H1 (cell line): ENCODE measurements at places on chromosomes 11 and 22.

- DNase-seq, result no peak
These were observed 12.1 kb downstream of the SERGEF start for GRCh38 chr11:18000760-18001159.

DNA sequence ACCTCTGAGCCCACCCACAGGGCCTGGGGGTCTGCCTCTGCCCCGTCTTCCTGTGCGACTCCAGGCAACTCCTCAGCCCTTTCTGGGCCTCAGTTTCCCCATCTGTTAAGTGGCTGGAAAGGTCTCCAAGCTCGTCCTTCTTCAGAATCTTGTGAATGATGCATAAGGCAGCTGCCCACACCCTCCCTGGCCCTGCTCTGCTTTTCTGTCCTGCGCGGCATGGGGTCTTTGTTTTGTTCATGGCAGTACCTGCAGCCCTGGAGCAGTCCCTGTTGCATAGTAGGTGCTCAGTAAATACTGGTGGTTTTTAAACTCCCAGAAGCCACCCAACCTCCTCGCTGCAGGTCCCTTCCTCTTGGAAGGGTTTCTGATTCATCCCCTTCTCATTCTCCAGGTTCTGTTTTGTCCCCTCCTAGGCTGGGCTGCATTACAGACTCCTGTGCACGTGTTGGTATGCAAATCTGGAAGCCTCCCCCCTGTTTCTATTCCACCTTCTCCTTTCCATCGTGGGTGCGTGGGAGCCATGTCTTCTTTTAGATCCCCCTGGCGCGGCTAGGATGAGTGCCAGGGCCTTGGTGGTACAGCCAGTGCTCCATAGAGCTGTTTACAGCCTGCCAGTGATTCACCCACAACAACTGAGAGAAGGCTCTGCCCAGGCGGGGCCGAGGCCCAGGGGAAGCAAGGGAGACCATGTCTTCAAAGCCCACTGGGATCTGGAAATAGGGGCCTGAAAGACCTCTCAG, 19.3 kb upstream of the SYT7 start:
- peak; percentile 67 for DNase-seq

DNA sequence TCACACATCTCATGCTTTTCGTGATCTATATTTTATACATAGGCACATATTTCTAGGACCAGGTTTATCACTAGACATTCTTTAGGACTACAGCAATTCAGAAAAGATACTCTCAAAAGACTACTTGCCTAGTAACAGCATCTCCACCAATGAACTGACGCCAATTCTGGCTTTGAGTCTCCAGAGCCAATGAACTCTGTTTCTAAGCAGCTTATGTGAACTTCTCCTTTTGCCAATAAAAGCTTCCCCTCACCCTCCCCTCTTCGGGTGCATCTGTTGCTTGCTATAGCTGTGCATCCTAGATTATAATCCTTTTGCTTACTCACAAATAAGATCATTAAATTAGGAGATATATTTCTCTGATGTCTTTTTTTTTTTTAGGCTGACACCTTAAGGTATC, 11.4 kb upstream of the ANKK1 start:
- DNase-seq, result no peak

- peak; percentile 42 for DNase-seq
These were observed 84.7 kb downstream of the CDKN1C start for GRCh38 chr11:2800655-2801531.

- DNase-seq, result no peak
These were observed 24.6 kb downstream of the MB start for GRCh38 chr22:35592418-35592967.

DNA sequence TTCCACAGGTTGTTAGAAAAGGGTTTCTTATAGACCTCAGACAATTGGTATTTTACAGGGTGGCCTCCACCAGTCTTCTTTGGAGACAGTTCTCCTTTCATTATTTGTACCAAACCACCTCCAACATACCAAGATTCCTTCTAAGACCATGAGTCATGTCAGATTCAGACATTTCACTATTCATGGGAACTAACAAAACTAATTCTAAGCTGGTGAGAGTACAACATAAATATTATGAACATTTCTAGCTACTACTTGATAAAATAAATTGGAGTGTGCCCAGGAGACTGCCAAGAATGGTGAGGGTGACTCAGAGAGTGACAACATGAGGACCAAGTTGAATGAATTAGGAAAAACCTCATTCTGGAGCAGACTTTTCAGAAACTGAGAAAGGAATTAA, 494.6 kb upstream of the LRRC4C start:
- no peak for DNase-seq

GRCh38 chr11:125701858-125702621, 21.4 kb upstream of the ACRV1 start:
- no peak for DNase-seq

- DNase-seq, result no peak
These were observed 29.8 kb upstream of the TTLL12 start for GRCh38 chr22:43216738-43217137.

- no peak for DNase-seq
These were observed 195.9 kb upstream of the NCAM1 start for GRCh38 chr11:112765337-112765736.

GRCh38 chr11:7509966-7510365, 3.8 kb upstream of the PPFIBP2 start:
- DNase-seq, result no peak

DNA sequence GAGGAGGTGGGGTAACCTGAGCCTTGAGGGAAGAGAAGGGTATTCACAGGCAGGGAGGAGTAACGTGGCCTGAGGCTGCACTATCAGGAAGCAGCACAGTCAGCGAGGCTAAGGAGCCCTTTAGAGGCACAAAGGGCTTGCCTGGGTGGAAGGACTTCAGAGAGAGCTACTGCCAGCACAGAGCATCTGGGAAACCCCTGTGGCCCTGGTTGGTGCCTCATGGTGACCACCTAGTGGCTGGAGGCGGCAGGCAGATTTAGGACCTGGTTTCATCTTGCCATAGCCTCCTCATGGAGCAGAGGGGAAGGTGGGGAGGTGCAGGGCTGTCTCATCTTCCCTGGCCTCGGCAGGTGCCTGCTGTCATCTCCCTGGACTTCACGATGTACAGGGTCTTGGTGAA, 64.5 kb downstream of the MPPED1 start:
- DNase-seq, result no peak

DNA sequence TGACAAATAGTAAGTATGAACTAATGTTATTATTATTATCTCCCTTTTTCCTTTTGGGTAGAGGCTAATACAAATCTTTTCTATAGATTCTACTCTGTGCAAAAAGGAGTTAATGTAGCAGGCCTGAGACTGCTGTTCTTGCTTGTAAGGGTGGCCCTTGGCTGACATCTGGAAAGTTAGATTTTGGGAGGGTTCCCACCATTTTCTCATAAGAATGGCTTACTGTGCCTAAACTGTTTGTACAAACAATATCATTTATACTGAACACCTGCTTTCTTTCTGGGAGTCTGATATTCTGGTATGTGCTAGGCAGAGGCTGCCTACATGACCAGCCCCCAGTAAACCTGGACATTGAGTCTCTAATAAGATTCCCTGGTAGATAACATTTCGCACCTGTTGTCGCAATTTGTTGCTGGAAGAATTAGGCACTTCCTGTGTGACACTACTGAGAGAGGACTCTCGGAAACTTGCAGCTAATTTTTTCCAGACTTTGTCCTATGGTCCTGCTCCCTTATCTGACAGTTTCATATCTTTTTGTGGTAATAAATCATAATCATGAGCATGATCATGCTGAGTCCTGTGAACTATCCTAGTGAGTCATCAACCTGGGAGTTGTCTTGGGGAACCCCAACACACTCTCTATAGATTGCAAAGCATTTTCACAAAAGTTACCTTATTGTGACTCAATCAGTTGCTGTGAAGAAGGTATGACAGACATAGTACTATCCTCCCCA, 257.7 kb upstream of the CCDC90B start:
- DNase-seq, result no peak

GRCh38 chr11:104151404-104152204, 12.3 kb downstream of the PDGFD start:
- no peak for DNase-seq

GRCh38 chr11:128790196-128790595, 76.9 kb downstream of the KCNJ1 start:
- no peak for DNase-seq

- DNase-seq, result no peak
These were observed 1.8 kb downstream of the PRAME start for GRCh38 chr22:22556995-22557925.

DNA sequence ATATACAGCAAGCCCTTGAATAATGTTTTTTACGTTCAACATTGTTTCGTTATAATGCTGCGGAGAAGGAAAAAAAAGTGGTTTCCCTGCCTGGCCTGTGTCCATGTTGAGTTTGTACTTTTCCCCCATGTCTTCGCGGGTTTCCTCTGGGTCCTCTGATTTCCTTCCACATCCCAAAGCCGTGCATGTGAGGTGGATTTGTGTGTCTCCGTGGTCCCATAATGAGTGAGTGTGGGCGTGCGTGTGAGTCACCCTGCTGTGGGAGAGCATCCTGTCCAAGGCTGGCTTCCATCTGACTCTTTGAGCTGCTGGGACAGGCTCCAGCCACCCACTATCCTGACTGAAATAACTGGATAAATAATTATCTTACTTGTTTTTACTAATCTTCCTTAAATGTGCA, 29.6 kb upstream of the SNX19 start:
- DNase-seq, result no peak

GRCh38 chr11:123060277-123061000, 1.5 kb downstream of the HSPA8 start:
- no peak for DNase-seq

- DNase-seq, result peak; percentile 14
These were observed 21.2 kb upstream of the IL17RA start for GRCh38 chr22:17063411-17064106.

GRCh38 chr11:127789927-127790326, 789.4 kb upstream of the KIRREL3 start:
- no peak for DNase-seq

DNA sequence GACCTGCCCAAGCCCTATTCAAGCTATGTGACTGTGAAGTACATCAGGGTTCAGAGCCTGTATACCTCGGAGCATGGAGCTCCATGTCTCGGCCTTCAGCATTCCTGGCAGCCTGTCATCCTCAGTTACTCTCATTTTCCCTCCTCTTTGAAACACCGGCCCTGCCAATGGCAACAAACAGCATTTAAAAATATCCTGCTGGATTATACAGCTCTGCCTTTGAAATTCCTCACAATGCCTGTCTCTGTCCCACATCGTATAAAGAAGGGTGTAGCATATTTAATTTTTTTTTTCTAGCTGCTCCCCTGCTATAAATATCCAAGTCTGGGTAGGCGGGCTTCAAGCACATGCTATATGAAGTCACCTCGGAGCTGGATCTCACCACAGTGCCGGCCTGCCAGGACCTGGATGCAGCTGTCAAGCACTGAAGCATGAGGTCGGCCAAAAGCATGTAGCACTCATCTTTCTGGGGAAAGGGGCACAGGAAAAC, 11.8 kb downstream of the ABTB2 start:
- no peak for DNase-seq

DNA sequence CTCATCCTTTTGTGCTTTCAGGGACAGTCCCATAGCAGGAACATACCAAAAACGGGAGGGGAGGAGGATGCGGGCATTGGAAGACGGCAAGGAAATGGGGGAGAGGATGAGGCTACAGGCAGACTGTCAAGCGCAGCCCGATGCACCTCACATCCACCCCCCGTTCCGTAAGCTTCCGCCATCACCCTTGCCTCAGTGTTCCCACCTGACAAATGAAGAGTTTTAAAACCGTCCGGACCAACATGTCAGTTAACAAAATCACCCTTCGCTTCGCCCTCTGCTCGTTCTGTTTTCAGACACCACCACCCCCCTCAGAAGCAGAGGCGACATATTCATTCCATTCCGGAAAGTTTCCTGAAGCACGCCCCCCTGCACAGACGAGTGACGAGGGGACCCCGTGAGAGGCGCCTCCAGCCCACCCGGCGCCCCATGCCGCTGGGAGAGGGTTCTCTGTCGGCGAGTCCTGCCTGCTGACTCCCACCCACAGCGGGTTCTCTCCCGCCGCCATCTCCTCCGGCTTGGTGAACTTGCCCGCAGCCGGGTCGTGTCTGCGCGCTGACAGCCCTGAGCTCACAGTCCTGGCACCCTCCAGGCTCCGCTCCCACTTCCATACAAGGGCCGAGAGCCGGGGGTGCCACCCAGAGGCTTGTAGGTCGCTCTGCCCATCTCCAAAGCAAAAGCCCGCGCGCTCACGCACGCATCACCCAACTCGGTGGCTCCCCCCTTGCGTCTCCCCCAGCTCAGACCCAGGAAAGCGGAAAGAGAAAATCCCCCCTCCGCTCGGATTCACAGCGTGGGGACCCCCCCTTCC, 1.5 kb downstream of the IGSF9B start:
- DNase-seq, result no peak

GRCh38 chr22:26865021-26865420, 207.6 kb downstream of the MIAT start:
- no peak for DNase-seq

DNA sequence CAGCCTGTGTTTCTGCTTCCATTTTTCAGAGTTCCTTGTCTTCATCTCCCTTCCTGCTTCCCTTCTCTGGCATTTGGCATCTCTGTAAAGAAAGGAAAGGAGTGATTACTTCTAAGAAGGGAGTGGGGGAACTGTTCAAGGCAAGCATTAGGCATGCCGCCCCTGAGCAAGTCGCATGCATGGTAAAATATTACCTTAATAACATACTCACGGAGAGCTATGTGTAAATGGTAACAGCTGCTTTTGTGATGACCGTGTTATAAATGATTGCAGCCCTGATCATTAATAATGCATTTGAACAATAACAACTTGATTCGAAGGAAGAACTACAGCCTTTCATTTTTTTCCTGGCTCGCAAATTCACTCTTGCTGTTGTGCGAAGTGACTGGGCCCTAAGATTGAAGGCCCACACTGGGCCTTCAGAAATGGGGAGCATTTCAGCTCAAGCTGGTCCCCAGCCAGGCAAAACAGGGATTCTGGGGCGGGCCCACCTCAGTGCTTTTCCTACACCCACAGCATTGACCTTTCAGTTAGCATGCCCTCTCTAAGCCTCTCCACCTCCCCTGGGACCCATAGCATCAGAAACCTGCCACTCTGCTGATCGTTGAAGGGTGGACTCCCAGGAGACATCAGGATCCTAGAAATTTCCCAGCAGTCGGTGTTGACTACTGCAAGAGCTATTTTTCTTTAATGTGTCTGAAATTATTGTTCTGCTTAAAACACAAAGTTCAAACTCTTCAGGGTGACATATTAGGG, 263.0 kb upstream of the CADM1 start:
- no peak for DNase-seq

DNA sequence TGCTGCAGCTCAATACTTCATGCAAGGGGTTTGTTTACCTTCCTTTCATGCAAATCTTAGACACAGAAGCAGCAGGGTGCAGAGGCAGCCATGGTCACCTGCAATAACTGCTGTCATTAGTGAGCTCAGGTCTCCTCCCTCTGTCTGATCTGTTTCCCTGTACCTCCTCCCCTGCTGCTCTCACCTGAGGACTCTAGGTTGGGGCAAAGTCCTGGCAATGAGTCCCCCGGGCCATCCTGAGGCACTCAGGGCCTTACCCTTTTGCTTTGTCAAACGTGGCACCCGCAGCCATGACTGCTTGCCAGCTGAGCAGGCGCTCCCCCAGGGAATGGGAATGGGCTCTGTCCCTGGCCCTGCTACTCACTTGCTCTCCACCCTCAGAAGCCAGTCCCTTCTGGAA, 3.9 kb downstream of the LRRC10B start:
- no peak for DNase-seq

- no peak for DNase-seq
These were observed 47.9 kb upstream of the DDI1 start for GRCh38 chr11:103988595-103988969.
